BE2C (cell line): ENCODE measurements at places on chromosomes 7 and 10.

GRCh38 chr7:23315366-23315765, 16.2 kb downstream of the MALSU1 start:
- DNase-seq = no peak

GRCh38 chr7:106076537-106076936, 35.6 kb downstream of the SYPL1 start:
- DNase-seq = no peak

DNA sequence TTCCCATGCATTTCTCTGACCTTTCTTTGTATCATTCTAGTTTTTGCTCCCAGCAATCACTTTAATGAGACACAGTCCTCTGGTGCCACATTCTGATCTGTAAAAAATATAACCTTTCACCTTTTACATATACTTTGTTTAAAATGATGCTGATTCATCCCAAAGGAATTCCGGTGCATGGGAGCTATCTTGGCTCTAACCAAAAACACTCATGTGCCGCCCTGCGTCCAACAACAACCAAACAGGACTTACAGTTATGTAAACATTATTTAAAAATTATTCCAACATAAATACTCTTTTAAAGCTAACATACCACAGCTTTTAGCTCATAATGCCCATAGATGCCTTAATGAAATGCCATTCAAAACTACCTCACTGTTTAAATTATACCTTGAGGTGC, 7.7 kb upstream of the OPALIN start:
- DNase-seq = no peak

DNA sequence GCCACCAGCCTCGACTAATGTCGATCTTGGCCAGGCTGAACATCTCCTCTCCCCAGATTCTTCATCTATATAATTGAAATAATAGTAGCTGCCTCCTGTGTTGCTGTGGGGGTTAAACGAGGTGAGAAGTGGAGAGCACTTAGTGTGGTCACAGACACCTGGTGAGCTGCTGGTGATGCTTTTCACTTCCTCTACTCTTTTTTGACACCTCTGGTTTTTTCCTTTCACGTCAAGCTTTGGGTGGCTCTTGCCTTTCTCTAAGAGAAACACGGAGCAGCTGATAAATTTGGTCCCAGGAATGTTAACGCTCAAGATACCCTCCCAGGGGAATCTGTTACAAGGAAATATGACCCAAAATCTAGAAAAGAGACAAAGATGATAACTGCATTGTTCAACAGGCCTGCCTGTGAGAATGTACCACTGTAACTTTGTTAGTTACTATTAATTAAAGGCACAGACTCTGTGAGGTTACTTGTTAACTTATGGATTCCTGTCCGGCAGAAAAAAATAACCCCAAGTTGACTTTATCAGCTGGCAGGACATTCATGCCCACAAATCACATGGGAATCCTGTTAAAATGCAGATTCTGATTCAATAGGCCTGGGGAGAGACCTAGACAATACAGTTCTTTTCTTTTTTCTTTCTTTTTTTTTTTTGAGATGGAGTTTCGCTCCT, 9.5 kb upstream of the NPFFR1 start:
- DNase-seq = no peak

DNA sequence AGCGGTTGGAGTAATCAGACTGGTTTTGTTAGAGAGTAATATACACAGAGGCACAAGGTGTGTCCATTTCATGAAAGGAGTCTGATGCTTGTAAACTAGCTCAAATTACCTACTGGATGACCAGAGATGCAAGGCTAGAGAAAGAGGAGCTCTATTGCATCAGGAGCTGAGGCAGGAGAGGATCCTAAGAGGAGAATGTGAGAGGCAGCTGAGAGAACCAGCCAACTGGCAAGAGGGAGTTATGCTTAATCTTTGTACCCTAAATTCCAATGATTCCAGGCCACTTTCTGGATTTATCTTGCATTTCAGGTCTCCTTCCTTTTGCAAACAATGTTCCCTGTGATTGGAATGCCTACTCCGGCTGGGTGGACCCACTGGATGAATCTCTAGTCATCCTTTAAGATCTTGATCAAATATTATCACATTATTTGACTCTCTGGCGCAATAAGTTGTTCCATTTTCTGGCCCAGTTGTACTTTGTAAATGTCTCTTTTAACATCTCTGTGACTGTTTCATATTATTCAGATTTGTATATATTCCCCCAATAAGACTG, 57.5 kb upstream of the PTPN12 start:
- DNase-seq = no peak

GRCh38 chr7:155524018-155524556, 22.3 kb downstream of the CNPY1 start:
- DNase-seq = no peak

DNA sequence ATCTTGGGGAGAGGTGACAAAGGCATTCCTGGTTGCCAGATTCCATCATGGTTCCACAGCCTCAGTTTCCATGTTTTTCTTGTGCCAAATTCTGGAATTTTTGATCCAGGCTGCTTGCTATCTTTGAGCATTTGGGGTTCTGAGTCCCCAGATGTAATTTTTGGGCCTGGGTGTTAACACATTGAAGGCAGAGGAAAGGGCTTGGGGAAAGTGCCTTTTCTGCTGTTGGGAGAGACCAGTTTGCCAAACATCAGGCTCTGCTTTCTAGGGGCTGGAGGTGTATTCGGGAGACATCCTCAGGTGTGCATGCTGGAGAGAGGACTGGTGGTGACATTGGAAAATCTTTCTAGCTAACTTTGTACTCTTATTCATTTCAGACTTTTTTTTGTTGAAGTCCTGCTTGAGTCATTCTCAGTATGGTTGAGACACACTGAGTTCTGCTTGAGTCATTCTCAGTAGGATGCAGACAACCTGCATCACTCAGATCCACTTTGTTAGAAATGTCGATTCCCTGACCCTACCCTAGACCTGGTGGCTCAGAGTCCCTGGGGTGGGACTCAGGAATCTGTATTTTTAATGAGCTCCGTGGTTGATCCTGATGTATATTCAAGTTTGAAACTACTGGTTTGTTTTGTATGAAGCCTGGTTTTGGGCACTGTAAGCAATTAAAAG, 101.0 kb downstream of the LRMDA start:
- no peak for DNase-seq

DNA sequence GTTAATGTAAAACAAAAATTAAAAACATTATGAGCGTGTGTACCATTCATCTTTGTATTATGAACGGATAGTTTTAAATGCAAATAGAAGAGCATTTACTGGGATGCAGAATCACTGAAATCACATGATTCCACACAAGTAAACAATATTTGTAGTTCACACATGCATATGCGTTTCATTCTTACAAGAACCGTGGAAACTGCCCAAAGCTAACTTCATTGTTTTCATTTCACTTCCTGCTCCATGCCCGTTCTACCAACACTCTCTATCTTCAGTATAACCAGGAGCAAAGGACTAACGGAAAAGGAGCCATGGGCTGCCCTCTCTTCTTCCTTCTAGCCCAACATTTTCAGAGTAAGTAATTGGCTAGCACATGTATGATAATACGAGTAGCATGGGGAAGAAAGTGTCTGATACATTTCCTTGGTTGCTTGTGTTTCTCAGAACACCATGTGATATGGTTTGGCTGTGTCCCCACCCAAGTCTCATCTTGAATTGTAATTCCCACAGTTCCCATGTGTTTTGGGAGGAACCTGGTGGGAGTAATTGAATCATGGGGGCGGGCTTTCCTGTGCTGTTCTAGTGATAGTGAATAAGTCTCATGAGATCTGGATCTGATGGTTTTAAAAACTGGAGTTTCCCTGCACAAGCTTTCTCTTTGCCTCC, 38.8 kb downstream of the ZNF783 start:
- DNase-seq = no peak

DNA sequence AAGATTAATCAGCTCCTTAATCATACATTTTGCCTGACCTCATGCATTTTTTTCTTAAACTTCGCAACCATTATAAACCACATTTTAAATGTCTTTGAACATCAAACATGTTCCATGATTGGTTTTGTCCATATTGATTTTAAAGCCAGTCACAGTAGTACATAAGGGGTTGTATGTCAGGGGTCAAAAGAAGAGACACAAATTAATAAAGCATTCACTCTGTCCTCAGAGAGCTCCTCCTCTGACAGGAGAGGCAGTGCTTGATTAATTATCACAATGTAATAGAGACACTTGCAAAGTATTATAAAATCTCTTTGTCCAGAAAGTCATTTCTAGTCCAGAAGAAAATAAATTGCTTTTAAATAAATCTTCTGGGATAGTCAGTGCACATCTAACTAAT, 195.5 kb downstream of the MAGI2 start:
- no peak for DNase-seq

- DNase-seq = no peak
Measured at GRCh38 chr7:150357771-150358427, 10.7 kb upstream of the REPIN1 start.

DNA sequence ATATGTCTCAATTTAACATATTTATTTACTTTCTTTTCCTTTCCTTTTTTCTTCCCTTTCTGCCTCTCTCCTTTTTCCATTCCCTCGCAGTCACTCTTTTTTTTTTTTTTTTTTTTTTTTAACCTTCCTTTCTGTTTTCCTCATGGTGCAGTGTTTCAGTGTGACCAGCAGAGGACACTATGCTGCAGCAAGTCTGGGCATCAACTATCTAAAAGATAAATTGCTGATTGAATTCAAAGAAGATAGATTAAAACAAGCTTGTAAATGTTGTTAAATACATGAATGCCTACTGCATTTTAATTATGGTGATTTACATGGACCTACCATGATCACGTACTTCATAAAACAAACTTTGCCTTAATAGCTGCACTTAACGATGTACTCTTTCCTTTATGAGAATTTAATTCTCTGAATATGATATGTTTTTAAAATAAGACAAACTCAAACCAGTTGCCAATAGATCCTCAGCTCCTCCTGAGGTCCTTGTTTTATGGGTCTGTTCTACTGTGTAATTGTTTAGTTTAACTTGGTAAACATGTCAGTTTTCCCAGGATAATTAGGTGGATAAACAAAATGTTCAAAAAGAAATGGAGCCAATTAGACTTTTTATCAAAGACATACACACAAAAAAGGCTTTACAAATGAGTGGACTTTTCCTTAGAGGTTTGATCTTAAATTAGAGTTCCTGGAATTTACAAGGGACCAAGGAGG, 101.0 kb upstream of the AGR3 start:
- DNase-seq = peak; percentile 12

DNA sequence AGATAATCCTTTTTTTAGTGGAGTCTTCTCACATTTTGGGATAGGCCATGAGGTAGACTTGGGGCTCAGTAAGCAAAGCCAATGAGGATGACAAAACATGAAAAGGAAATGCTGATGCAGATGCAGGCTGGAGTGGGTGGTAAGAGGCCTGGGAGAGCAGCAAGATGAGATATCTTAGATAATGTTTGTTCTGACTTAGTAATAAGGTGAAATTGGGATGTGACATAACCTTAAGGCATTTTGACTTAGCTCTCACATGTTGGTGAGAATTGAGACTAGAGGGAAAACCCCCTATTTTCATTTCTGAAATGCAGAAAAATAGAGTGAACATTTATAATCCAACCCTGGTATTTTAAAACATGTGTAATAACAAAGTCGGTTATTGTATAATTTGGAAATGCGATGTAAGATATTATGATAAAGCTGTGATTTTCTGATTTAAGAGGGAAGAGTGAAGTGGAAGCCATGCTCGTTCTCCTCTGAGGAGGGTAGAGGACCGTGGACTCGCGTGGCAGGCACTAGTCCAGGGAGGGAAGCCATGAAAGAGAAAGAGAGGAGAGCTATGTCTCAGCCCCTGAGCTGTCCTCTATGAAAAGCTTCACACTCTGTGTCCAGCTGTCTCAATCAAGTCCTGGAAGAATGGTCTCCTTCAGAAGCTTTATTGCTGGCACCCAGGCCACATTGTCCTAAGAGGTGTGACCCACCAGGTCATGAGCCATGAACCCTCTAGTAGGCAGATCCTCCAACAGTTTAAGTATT, 57.3 kb downstream of the ST7 start:
- no peak for DNase-seq

- no peak for DNase-seq
Measured at GRCh38 chr10:68163735-68164134, 54.4 kb downstream of the MYPN start.

DNA sequence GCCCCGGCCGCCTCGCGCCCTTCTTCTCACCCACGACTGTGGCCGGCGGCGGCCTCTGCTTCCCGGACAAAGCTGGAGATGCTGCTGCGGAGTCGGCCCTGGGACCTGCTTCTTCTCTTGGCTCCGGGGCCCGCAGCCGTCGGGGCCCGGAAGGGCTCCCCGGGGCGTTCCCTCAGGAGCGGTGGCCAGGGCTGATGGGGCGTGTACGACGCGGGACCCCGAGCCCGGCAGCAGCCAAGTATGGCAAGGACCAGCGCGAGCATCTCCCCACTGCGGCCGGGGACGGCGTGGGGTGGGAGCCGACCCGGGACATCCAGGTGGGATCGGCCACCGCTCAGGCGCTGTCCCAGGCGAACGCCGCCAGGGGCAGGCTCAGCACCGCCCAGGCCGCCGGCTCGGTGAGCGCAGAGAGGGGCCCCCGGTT, 27.6 kb upstream of the BMS1 start:
- no peak for DNase-seq

DNA sequence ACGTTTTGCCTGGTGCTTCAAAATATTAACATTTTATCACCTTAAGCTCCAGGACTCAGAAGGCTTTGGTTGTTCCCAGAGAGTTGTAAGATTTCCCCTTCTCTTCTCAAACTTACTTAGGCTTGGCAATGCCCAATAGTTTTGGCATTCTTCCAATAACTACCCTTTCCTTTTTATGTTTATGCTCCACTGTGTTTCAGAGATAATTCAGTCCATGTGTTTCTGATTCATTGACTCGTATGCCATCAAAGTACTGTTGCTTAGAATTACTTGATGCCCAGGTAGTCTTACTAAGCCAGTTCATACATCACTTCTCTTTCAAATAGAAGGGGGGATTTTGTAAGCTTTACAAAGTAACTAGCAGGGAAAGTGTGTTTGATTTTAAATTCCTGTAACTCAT, 66.6 kb downstream of the AGMO start:
- no peak for DNase-seq

GRCh38 chr7:32218154-32218467, 147.9 kb upstream of the PDE1C start:
- DNase-seq = no peak

DNA sequence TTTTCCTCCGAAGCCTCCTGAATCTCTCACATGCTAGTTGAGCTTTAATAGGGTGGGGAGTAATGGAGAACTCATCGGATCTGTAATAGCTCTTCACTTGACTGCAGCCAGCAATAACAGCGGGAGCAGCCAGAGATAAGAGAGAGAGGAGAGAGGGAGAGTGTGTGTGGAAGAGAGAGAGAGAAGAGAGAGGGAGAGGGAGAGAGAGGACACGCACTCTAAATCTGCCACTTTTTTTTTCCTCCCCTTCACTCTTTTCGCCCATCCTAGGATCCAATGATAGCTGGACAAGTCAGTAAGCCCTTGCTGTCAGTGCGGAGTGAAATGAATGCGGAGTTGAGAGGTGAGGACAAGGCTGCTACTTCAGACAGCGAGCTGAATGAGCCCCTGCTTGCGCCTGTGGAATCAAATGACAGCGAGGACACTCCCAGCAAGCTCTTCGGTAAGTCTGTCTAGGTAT, 107.9 kb downstream of the POU6F2 start:
- no peak for DNase-seq

DNA sequence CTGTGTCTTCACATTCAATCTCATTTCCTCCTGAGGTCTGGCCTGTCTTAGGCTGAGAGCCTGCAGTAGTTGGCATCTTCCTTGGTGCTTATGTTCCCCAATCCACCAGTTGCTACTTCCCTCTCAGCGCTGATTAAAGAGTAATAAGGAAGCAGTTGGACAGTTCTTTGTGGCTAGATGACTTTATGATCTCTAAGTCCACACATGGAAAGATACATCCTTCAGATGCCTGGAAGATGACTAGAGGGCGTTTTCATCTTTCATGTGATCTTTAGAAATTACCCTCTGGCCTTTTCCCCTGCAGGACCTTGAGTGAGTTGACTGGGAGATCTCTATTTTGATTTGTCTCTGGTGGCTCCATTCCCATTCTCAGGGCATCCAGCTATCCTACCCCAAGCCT, 204.5 kb downstream of the GRM3 start:
- no peak for DNase-seq
